NCI-H2171 treated with DMSO at 0.1 percent for 48 hours (cell line): ENCODE measurements at places on chromosomes 7 and 10.

DNA sequence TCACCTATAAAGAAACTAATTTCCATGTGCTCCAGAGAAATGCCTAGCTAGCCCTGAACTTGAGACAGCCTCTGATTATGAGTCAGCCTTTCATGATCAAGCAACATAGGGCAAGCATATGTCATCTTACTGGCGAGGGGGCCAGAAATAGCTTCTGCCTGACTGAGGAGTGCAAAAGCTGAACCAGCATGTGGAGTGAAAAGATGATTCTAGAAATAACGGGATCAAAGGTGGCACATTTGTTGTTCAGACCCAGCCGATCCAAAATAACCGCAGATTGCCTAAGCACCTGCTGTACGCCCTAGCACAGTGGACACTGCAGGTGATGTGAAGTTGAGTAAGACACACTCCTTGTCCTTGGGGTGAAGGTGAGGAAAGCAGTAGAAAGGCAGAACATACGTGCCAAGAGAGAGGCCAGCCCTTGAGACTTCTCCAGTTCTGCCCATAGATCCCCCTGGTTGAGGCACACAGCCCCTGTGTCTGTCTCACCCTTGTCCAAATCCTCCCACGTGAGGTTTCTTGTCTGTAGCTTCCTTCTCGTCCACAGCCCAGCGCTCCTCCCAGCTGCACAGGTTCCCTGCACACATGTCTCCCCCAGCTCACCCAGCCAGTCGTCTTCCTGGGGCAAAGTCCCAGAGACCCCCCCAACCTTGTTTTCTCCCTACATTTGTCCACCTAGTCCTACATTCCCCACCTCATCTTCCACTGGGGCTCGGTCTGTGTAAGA lies 2.8 kb upstream of the BCL7B start:
- peak; percentile 66 for DNase-seq

- no peak for DNase-seq
Measured at GRCh38 chr7:49721441-49721840, 52.0 kb upstream of the VWC2 start.

GRCh38 chr7:99038086-99038855 lies 105.6 kb downstream of the SMURF1 start:
- DNase-seq: no peak

GRCh38 chr10:124641282-124642087 lies 102.7 kb downstream of the FAM53B start:
- no peak for DNase-seq

DNA sequence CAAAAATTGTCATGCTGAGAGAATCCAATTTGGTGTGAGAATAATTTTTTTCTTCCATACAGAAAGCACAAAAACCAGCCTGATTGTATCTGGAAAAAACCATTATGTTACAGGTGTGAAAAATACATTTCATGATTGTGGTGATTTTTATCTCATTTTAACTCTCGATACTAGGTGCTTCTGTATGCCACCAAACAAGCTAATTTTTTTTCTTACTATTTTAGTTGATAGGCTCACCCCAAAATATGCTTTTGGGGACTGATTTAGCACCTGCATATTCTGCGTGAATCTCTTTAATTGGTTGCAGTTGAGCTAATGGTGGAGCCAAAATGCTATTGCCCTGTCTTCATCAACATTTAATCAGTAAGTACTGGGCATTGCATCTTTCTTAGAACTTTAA lies 1.9 kb downstream of the DMTF1 start:
- DNase-seq: no peak

- no peak for DNase-seq
Measured at GRCh38 chr7:6278749-6279310, 6.4 kb upstream of the CYTH3 start.
